Hepatocyte (in vitro differentiated cells): ENCODE measurements at places on chromosomes 7 and 10.

GRCh38 chr7:38451840-38452239 lies 178.4 kb upstream of the TARP start:
- peak; percentile 25 for DNase-seq

DNA sequence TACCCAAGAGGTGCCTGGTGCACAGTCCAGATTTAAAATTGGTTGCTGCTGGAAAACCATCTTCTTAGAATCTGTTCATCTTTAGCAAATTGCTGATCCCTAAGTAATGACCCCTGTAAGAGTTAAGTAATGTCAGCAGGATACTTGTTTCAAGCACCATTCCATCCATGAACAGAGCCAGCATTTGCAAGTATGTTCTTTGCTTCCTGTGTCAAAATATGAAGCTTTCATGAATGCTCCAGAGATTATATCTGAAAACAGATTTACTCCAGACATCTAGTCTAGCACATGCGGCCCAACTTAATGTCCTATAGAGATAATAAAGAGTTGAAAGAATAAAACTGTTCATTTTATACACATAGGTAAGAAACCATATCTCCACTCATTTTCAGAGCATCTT lies 98.7 kb upstream of the ZNF438 start:
- DNase-seq: no peak

DNA sequence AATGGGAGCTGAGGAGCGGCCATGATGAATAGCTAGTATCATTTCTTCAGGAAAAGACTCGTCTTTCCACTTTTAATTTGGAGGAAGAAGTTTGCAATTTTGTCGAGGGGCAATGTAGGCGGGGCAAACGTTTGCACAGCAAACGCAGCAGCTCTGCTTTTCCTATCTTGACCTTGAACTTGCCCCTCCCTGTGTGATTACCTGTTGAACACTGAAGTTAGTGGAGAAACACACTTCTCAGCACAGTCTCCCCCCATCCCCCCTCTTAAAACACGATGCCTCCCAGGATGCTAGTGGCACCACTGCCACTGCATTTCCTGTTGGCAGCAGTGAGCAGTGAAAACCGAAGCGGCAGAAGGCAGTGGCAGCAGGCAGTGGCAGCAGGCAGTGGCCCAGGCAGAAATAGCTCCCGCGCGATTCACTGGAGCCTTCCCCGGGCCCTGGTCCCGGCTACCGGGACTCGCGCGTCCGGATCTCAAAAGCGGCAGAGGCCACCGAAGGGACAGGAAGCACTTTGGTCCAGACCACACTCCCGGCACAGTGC lies at the start of gene EPDR1:
EPDR1 (plus strand) TSS at position 336 of the 544 bp plus-strand sequence. CDS start 300 bp downstream, outside the sequence.
- peak; percentile 62 for DNase-seq

- DNase-seq: no peak
These were observed 7.0 kb upstream of the MYO1G start for GRCh38 chr7:44985900-44986217.

DNA sequence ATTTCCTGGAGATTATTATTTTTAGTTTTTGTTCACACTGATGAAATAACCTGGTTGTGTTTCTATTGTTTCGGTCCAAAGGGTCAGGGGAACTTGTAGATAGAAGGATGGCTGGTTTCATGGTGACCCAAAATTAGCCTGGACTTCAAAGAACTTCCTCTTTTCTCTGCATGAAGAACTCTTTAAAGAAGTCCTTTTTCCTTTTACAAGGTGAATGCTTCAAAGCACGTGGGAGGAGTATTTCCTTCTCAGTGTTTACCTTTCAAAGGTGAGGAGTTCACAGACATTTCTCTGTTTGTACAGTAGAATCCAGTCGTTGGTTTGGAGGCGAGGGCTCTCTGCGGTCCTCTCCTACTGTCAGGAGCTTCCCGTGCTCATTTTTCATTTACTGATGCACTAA lies 561.7 kb downstream of the GATA3 start:
- DNase-seq: peak; percentile 50

GRCh38 chr7:140571538-140572122 lies 69.0 kb downstream of the DENND2A start:
- DNase-seq: no peak

DNA sequence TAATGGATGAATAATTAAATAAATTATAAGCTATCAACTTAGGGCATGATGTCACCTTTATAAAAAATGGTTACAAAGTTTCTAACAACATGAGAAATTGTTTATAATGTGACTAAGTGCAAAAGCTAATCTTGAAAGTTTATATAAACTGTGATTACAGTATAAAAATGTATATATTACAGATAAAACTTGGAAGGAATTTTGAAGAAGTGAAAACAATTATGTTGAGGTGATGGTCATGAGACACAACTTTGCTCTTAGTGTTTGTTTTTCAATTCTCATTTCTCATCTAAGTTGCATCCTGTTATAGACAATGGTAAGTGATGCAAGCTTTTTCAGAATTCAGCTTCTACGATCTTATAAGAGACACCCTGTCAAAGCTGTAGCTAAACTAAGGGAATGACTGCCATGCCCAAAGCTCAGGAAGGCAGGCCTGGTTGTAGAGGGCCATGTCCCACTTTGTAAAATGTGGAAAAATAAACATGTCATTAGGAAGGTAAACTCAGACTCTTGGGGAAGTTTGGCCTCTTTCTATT lies 23.9 kb downstream of the MACC1 start:
- no peak for DNase-seq

DNA sequence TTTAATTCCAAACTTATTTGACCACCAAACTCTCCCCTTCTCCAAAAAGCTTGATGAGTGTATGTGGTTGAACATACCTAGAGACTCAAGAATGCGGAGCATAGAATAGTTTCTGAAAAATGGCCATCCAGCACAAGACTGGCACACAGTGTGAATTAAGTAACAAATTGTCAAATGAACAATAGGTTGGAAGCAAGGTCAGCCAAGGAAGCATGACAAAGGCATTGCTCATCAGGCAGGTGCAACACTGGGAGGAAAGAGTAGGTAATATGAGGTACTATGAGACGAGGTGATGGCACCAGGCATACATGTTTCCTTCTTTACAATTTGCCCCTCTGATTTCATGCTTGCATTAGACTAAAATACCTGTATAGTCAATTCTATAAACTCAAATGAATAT lies 73.7 kb downstream of the DKK1 start:
- no peak for DNase-seq

DNA sequence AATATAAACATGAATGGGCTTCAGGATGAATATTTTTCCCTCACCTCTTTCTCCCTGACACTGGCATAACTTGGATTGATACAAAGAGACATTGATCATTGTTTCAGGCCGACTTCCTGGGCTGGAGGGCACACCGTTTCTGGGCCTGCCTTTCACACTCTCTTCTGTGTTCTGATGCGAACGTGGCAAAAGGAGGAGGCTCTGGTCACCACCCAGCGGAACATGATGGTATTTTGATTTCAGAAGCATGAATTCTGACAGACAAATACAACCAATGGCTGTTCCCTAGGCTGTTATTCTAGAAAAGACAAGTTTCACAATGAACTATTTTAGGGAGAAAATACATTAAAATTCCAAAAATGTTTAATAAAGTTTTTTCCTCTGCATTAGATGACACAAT lies 534.5 kb upstream of the MKI67 start:
- DNase-seq: no peak

- DNase-seq: no peak
These were observed 85.0 kb downstream of the BTRC start for GRCh38 chr10:101438881-101439391.

DNA sequence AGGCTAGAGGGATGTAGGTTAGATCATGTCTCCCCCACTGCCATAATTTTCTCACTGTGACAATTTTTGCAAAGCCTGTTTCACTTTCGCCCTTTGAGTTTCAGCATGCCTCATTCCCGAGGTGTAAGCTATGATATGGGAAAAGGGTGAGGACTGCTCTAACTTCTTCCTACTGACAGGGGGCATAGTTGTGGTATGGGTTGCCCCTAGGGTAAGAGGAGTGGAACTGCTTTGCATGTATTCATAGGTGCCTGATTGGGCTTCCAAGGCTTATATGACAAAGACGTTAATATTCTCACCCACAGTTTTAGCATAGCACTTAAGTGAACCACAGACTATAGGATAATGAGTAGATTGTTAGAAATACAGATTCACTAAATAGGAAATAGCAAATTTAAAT lies 148.7 kb downstream of the BBS9 start:
- DNase-seq: no peak

GRCh38 chr7:19558527-19558926 lies 150.3 kb downstream of the POLR1F start:
- DNase-seq: no peak

DNA sequence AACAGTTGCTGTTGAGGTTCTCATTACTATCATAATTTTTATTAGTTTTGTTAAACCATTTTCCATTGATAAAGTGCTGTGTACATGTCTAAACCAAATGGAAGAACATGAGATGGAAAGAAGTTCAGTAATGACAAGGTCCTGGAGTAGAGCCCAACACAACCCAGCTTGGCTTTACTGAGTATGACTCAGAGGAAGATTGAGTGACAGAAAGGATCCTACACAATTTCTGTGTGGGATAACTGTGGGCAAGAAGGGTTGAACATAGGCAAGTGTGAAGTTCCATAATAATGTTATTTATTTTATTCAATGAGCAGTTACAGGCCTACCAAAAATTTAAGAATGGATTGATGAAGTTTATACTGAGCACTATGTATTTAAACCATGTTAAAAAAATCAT lies 15.9 kb downstream of the PRKG1 start:
- no peak for DNase-seq

DNA sequence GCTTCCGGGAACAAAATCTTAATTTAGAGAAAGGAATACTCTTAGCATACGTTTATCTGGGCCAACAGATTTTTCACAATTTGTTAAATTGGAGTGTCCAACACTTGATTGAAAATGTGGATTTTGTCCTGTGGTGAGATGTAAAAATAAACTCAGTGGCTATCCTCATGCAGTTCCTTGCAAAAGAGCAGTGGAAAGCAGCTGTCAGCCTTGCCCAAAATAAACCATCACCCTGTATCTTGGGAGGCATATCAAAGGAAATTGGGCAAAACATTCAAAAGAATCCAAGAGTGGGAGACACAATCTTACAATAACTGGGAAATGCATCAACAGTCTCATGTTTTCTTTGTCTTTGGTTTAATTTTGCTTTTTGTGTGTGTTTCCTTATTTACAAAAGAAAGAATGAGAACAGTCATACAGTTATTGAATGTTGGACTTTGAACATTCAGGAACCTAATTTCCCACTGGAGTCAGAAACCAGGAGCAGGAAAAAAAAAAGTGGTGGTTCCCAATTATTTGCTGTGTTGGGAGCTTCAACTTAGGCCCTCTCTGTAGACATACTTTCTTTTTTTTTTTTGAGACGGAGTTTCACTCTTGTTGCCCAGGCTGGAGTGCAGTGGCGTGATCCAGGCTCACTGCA lies 44.4 kb upstream of the DGKI start:
- no peak for DNase-seq
